ENCODE measurements at places on chromosomes 16 and 17.

DNA sequence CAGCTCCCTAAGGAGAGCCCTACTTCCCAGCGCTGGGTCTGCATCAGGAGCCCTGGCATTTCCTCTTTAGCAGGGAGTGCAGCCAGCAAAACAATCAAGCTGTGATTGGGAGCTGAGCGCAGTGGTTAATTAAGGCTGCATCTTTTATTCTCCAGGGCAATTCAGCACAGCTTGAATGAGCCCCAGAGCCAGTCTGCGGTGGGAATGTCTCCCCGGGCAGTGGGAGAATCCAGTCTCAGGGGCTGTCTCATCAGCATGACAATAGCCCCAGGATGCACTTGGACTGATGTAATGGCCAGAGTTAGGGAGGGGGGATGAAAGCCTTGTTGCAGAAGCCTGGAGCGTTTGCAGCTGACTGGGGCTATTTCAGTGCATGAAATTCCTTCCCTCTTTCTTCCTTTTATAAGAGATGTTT, 292.6 kb upstream of the SOX9 start:
- DNase-seq, result no peak

- no peak for DNase-seq
These were observed 180.9 kb downstream of the RPTOR start for GRCh38 chr17:80725517-80725916.

DNA sequence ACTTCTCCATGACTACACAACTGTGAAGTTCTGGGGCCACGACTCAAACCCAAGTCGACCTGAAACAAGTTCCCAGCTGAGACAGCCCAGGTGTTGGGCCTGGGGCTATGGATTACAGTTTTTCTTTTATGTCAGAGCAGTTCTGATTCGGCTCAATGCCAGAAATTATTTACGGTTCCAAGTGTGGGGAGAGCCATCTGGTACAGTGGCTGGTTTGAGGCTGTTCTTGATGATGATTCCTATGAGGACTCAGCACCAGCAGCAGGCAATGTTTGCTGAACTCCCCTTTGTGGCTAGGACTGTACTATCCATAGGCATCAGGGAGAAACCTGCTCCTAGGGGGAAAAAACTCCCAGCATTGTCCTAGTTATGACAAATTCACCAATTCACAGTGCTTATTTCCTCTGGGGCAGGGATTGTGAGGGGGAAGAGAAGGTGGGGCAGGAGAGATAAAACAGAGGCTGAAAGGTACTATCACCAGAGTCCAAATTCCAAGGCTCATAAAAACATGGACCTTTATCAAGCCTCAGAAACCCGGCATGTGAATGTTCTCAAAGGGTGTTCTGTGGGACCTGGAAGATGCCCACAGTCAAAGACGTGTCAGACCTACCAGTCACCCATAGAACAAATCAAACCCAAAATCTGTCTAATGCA, 18.2 kb upstream of the CMTM4 start:
- DNase-seq, result no peak

DNA sequence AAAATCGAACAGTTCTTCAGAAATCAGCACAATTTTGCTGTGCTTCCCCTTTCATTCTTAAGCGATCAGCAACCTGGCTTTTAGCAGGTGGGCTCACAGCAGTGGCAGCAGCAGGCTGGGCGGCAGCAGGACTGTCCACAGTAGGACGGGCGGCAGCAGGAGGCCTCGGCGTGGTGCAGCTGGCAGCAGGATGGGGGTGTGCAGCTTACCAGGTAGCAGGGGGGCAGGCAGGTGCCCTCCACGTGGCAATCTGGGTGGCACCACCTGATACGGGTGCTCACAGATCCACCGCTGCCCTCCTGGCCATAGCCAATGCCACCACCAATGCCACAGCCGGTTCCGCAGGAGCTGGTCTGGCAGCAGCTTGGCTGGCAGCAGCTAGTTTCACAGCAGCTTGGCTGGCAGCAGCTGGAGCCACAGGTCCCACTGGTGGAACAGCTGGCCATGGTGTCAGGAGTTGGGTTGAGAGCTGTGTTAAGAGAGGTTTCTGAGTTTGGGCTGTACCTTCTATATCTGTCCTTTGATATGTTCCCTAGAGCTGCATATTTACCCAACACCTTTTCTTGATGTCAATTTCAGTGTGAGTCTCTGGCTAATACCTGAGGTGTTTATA, at the start of gene KRTAP1-4:
TSS of gene KRTAP1-4 (minus strand) at position 563 of the 613 bp plus-strand sequence. CDS start at position 446, 117 bp downstream.
- no peak for DNase-seq

DNA sequence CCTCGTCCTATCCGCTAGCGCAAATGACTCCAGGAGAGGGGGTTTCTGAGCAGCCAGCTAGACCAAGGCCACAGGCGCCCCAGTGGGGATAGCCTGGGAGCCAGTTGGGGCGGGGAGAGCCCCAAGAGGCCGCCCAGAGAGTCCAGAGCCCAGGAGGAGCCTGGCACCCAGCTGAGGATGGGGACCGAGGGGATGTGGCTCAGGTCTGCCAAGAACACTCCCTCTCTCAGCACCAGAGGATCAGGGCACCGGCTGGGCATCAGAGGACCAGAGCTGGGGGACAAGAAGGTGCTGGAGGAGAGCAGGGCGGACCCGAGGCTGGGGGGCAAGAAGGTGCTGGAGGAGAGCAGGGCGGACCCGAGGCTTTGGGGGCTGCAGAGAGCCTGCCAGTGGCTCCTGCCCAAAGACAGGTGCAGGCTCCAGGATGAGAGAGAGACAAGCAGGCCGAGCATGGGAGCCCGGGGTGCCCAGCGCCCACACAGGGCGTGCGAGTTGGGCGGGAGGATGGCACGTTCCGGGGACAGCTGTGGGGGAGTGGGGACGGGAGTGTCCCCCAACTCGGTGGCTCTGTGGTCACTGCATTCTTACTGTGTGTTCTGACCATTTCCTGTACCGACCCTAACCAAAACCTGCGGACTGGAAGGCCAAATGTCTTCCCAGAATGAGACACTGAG, 39.4 kb downstream of the TIMM22 start:
- DNase-seq, result no peak

DNA sequence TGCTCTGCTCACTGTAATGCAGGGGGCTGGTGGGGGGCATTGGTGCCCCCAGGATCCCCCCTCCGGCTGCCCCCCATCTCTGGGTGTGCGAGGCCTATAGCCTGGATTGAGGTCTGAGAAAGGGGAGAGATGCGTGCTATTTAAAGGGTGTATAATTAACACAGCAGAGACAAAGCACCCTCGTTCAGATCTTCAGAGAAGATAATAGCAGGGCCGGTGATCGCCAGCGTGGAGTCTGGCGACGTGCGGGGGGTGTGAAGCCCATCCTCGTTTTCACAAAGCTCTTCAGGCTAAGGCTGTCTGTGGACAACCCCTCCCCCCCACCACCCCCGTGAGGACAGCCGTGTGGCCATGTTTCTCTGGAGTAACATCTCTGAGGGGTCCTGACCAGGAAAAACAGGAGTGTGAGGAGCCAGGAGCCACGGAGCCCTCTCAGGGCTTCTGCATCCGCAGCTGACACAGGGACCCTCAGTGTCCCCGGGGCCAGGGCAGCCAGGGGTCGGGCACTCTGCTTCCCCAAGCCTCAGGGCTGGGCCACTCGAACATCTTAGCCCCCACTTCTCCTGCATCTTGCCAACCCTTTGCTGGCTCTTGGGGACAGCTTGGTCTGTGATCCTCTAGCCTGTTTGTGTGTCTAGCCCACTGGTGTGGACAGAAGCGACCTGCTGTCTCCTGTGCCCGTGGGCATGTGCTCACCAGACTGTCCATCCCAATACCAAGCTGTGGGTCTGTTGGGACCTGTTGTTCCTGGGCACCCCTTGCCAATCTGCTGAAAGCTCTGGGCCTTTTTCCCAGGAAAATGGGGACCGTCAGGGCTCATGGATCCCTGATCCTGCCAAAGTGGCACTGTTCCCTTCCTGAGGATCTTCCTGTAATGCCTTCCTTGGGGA, 58.9 kb downstream of the BAIAP2 start:
- DNase-seq, result no peak

DNA sequence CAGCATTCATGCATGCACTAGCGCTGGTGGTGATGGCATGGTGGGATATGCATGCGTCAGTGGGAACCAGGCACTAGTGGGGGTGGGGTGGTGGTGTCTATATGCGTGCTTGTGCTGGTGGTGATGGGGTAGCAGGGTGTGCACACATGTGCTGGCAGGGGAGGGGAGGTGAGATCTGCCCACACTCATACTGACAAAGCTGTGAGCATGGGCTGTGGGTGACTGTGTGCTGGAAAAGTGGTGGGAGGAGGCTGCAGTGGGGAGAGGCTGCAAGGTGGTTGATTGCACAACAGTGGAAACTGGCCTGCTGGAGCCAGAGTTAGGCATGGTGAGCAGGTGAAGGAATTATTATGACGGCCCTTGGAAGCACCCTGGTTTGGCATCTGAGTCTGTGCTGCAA, 31.3 kb upstream of the TEKT1 start:
- DNase-seq, result no peak

DNA sequence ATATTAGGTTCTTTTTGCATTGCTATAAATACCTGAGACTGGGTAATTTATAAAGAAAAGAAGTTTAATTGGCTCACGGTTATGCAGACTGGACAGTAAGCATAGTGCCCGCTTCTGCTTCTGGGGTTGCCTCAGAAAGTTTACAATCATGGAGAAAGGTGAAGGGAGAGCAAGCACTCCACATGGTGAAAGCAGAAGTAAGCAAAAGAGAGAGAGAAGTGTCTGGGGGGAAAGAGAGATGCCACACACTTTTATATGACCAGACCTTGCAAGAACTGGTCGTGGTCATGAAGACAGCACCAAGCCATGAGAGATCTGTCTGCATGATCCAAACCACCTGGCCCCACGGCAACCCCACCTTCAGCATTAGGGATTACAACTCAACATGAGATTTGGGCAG, 45.4 kb downstream of the KCNJ16 start:
- no peak for DNase-seq

DNA sequence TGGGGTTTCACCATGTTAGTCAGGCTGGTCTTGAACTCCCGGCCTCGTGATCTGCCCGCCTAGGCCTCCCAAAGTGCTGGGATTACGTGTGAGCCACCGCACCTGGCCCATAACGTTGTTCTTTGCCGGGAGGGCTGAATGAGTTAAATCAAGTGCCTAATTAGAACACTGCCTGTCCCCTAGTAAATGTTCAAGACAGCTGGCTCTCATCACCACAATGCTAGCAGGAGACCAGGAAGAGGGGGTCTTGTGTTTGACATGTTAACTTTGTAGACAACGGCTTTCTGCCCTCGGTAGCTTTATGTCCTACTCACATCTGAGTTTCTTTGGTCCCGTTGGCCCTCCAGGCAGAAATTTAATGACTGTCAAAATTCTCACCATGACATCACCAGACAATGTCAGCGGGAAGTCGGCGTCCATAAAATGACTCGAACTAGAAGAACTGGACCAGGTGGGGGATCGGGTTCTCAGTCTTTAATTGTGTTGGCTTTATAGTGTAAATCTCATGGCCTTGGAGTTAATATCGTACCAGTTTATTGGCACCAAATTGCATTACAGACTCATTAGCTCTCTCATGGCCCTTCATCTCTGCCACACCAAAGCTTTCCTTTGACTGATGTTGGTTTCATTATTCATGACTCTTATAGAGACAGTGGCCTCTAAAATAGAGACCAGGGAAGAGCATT, 11.4 kb upstream of the ITPRIPL2 start:
- no peak for DNase-seq

DNA sequence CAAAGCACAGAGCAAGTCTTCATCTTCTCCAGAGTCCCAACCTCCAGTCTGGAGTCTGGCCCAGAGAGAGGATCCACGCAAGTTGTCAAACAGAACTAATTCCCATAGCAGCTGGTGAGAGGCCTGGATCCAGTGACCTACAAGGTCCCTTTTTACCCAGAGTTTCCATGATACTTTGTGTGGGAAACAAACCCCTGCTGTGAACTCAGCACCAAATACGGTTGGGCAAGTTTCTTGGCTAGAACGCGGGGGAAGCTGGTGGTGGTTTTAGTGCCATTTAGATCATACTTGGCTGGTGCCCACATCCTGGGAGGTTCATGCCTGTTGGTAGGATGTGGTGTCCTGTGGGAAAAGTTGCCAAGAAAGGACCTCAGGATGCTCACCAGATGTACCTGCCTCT, 18.1 kb downstream of the TMC7 start:
- DNase-seq, result peak; percentile 47

DNA sequence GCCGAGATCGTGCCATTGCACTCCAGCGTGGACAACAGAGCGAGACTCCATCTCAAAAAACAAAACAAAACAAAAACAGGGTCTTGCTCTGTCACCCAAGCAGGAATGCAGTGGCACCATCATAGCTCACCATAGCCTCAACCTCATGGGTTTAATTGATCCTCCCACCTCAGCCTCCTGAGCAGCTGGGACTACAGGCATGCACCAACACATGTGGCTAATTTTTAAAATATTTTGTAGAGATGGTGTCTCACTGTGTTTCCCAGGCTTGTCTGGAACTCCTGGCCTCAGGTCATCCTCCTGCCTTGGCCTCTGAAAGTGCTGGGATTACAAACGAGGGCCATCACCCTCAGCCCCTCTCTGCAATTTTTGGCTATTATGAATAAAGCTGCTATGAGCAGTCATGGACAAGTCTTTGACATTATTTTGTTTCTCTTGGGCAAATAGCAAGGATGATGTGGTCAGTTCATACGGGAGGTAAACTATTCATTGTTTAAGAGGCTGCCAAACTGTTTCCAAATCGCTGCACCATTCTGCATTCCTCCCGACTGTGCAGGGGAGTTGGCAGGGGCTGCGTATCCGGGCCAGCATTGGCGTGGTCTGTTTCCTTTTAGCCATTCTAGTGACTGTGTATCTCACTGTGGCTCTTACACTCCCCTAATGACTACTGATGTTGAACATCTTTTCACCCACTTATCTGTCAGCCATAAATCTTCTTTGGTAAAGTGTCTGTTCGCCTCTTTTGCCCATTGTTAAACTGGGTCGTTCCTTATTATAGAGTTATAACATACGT, 21.1 kb downstream of the EIF4A3 start:
- DNase-seq, result no peak

DNA sequence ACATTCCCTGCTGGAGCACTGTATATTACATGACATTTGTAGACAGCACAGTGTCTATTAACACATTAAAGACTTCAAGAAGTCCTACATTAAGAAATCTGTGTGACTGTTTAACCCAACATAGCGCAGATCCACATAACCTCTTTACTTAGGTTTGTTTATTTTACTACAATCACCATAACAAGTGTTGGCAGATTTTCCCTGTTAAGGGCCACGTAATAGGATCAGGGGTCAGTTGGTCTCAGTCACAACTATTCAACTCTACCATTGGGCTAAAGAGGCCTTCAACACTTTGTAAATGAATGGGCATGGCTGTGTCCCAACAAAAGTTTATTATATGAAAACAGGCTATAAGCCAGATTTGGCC, 51.3 kb upstream of the ADORA2B start:
- no peak for DNase-seq

DNA sequence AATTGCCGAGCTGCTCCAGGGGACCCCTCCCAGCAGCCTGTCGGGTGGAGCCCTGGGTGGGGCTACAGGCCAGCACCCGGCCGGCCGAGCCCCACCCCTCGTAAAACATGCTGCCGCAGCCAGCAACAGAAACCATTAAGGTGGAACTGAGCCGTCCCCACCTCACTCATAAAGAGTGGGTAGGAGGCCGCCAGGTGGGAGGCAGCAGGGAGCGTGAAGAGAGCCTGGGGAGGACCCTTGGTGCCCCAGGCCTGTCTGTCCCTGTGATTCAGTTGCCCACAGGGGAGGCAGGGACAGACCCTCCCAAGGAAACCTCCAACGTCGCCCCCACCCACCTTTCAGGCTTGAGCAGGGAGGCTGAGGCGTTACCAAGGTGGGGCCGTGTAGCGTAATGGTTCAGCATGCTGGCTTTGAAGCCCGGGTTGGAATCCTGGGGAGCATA, 8.4 kb downstream of the FOXN1 start:
- no peak for DNase-seq
